Stimulated activated CD8-positive, alpha-beta memory T cell treated with anti-CD3 and anti-CD28 coated beads, Interleukin-12 subunit alpha, Interleukin-12 subunit beta, amount 100 ng/mL, for 1 hour (primary cell): ENCODE measurements at places on chromosomes 6 and 20.

DNA sequence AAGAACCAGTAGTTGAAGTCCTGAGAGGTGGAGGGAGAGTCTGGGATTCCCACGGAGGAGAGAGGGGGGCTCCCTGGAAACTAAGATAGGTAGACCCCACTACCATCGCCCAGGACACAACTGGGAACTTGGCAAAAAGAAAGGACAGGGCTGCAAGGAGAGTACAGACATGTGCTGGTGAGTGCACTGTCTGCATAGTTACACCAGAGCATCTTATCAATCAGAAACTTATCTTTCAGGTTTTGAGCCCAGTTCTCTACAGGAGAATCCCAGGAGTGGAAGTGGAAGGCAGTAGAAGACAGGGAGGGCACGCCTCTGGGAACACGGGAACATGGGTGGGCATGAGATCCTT lies 12.2 kb downstream of the NFKBIL1 start:
- no peak for DNase-seq

GRCh38 chr6:26269531-26270485 lies 95.2 kb upstream of the BTN3A2 start:
- no peak for DNase-seq

- DNase-seq, result no peak
Measured at GRCh38 chr6:155461556-155461955, 5.9 kb upstream of the NOX3 start.

DNA sequence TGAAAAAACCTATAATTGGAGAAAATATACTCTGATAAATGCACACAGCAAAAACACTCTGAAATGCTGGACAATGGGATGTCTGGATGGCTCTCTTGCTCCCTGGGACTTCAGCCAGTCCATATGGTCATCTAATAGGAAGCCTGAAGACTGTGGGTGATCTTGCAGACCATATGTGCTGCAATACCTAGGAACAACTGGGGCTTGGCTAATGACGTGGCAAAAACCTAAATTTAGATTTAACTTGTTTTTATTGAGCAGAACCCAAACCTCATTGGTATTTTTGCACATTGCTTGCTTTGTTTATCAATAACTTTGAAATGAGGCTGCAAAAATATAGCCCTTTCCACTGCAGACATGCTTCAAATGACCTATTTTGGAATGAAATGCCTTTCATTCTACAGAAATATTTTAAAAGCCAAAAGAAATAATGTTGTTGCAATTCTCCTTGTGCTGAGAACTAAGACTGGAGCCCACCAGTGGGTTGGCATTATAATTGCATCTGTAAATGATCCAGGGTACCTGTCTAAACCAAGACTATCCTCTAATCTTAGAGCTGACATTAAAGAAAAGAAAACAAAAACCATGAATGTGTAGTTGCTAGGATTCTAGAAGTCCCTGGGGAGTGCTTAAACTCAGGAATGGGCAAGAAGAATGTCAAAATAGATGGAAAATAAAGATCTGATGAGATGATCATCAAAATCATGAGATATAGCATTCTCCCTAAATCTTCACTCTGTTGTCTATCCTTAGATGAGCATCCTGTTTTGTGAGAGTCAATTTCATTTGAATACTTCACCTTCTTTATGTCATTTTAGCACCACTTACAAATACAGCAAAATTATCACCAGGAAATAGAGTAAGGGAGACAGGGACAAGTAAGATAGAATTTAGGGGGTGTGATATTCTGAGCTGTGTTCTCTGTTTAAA lies 152.1 kb upstream of the RIMS1 start:
- DNase-seq, result no peak

- no peak for DNase-seq
Measured at GRCh38 chr20:11057624-11058023, 383.8 kb upstream of the JAG1 start.

DNA sequence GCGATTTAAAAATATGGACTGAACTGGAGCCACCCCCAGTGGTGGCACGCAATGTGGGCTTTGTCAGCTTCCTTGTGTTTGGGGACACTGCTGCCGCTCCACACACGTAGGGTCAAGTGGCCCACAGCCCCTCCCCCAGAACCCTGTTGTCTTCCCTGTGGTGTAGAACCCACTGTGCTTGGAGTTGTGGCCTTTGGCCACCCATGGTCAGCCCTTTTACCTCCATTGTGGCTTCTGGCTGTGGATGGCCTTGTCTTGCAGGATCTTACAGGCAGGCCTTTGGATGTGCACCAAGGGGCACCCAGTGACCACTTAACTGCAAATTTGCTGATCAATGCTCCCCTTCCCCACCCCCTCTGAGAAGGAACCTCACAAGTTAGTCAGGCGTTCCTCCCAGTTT lies 2.0 kb upstream of the LEMD2 start:
- DNase-seq, result no peak

DNA sequence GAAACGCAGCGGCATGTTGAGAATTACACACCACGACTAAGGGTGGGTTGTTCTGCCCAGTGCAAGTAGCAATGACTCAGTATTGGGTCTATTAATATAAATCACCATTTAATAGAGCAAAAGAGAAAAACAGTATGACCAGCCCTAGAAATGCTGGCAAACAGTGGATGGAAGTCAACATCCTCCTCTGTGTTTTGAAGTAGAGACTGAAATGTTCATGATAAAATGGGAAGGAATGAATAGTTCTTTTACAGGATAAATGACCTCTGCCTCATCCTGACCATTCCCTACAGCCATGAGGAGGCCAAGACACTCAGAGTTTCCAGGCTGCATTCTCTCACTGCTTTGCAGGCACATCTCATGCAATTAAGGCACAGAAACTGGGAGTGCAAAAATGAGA lies 111.8 kb downstream of the PSMB1 start:
- DNase-seq, result no peak
